Stimulated activated CD8-positive, alpha-beta memory T cell treated with anti-CD3 and anti-CD28 coated beads, Interleukin-2, amount 100 ng/mL, for 48 hours (primary cell): ENCODE measurements at places on chromosomes 16 and 17.

DNA sequence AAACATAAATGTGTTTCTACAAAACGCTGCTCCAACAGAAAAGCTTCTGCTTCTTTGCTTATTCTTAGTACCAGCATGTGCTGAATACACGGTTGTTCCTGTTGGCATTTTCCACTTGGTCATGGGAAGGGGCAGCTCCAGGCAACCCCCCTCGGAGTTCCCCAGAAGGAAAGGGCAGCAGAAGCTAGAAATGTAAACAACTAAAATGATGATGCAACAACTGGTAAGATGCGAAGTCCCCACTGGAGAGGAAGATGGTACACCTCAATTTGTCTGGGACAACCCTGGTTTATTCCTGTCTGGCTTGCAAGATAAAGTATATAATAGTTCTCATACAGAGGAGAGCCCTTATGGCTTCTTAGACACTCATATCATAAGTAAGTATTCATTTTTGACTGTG is 9.2 kb upstream of the CCL13 start:
- no peak for DNase-seq

- DNase-seq, result no peak
Observed at GRCh38 chr17:3896108-3896967, 3.5 kb upstream of the CAMKK1 start.

- no peak for DNase-seq
Observed at GRCh38 chr17:1137465-1137894, 42.3 kb downstream of the ABR start.

DNA sequence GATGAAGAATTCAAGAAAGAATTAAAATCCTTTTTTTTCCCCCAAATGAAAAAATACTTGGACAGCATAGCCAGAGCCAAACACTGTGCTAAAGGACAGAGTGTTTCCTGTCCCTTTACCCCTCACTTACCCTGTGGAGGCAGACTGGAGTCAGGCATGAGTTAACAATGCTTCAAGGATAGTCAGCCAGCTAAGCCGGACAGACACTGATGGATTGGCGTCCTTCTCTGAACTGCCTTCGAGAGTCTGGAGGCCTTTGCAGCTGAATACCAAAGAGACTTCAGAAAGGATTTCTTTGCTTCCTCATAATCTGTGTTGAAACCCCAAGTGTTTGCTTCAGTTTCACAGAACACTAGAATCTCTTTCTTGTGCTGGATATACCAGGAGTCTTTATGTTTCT is 4.6 kb downstream of the METTL9 start:
- DNase-seq, result no peak

- no peak for DNase-seq
Observed at GRCh38 chr17:77322514-77323412, 182.0 kb downstream of the SEC14L1 start.

DNA sequence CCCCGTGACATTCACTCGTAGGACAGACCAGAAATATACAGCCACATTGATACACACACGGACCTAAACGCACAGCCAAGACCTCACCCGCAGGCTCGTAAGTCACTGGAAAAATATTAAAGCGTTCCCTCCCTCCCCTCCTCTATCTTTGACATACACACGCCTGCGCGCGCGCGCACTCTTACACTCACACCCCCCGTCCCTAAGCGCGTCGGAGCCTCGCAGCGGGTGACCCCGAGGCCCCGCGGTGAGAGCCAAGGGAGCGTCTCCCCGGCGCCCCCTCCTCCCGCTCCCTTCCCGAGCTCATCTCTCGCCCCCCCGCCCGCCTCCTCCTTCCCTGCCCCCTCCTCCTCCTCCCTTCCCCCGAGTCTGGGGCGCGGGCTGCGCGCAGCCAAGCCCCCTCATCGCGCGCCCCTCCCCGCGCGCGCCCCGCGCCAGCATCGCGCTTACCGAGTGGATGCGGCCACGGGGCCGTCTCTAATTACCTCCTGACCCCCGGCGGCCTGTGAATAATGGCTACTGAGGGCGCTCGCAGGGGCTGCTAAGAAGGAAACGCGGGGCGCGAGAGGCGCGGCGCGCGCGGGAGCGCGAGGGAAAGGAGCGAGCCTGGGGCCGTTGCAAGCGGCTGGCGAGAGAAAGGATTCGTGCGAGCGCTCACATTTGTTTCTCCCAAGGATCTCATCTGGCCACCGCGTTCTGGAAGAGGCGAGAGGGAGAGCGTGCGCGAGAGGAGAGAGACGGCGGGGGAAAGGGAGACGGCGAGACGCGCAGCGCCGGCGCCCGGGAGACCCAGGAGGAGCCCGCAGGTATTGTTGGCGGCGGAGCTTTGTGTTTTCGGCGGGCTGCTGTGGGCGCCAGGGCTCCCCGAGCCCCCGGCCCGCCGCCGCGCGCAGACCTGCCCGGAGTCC is 42.4 kb downstream of the RAI1 start:
- no peak for DNase-seq

DNA sequence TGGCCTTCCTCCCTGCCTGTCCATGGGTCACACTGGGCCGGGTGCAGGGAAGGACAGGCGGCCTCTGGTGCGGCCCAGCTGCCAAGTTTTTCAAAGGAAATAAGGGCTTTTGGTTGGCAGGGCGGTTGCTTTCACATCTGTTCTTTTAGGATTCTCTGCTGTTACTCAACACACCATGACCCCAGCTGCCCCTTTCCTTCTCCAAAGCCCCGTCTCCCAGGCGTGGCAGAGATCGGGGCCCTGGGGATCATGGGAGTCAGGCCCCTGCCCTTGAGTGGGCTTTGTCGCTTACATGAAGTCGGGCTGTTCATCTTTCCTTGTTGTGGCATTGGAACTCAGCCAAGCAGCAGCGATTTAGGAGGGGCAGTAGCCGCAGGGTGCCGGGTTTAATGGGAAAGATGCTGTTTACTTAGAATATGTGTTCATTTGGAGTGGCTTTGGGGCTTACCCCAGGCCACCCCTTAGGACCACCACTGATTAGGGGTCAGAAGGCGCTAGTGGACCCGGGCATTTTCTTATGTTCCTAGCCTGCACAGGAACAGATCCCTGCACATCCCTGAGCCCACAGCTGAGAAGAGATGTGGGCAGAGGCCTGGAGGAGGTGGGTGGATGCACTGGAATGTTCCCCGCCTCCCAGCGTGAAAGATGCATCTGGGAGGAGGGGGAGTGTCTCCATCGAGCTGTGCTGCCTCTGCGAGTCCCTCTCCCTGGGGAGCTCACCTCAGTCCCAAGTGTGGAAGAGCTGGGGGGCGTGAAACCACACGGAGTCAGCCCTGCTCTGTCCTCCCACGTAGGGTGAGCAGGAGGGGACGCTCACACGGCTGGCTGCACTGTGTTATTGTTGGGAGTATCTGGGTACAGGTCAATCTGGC is 6.8 kb upstream of the ADCY7 start:
- no peak for DNase-seq

GRCh38 chr17:59825533-59826322 is 67.0 kb downstream of the TUBD1 start:
- no peak for DNase-seq

DNA sequence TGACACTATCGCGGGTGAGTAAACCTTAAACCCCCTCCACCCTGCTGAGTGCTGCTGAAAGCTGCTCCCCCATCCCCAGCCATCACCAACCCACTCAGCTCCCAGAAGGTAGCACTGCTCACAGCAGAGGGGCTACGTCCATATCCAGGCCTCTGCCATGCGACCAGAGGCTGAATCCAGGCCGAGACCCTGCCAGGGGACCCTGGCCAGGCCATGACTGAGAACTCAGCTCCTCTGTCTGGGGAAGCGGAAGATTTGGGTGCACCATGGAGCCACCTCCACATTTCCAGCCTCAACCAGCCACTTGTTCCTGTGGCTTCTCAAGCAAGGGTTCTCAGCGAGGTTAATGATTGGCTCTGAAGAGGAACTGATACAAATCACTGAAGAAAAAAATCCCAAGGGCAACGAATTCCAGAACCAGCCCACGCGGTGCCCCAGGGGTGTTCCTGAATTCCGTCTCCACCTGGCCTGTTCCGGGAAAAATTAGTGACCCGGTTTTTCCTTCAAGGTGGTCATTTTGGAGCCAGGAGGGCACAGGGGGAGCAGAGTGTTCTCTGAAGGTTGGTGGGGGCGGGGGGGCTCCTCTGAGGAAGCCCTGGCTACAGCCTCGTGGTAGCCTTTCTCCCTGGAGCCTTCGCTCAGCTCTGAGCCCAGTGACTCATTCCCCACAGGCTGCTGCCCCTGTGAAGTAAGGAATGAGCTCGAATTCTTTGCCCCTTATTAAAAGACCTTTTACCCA is 9.3 kb upstream of the SLC16A5 start:
- no peak for DNase-seq

DNA sequence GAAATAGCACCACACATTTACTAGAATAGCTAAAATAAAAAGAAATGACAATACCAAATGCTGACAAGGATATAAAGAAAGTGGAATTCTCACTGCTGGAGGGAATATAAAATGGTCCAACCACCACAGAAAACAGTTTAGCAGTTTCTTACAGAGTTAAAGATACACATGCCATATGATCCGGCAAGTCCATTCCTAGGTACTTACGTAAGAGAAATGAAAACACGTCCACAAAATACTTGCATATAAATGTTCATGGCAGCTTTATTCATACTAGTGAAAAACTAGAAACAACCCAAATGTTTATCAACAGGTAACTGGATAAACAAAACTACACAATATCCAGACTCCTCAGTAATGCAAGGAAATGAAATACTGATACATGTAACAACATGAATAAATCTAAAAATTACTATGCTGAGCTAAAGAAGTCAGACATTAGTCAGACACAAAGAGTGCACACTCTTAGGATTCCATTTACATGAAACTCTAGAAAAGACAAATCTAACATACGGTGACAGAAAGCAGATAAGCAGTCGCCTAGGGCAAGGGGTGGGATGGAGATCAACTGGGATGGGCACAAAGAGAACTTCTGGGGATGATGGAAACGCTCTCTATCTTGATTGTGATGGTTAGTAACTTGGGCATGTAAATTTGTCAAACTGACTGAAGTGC is 76.4 kb downstream of the SMG6 start:
- DNase-seq, result no peak

- no peak for DNase-seq
Observed at GRCh38 chr17:82687375-82687861, 11.1 kb downstream of the RAB40B start.

GRCh38 chr17:78242024-78242742 is 10.8 kb downstream of the TMEM235 start:
- DNase-seq, result no peak

DNA sequence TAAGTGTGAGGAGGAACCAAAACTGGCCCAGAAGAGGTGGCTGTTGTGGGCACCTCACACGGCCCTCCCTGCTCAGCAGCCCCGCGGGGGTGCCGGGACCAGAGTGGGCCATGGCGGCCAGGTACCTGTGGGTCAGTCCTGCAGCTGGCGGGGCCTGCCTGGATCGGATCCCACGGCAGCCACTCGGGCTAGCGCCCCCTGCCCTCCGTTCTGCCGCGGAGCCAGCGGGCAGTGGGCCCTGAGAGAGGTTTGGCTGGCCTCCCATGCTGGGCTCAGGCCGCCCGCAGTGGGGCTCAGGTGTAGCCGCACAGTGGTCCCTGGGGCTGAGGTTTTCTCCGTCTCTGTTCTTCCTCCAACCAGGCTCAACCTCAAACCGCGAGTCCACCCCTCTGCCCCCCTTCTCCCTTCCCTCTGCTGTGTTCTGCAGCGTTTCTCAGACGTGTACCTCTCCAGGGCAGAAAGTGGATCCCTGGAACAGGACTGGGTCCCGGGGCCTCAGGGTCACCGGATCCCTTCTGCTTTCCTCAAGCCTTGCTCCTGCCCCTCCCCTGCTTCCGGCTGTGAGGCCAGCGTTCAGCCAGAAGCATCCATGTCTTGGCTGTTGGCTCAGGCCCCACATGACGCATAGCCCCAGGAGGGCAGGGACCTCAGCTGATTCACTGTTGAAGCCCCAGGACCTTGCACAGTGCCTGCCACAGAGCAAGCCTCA is 28.6 kb upstream of the ITGA3 start:
- DNase-seq, result no peak

GRCh38 chr16:15055141-15056053 is 477 bp downstream of the NTAN1 start:
- DNase-seq, result peak; percentile 46

DNA sequence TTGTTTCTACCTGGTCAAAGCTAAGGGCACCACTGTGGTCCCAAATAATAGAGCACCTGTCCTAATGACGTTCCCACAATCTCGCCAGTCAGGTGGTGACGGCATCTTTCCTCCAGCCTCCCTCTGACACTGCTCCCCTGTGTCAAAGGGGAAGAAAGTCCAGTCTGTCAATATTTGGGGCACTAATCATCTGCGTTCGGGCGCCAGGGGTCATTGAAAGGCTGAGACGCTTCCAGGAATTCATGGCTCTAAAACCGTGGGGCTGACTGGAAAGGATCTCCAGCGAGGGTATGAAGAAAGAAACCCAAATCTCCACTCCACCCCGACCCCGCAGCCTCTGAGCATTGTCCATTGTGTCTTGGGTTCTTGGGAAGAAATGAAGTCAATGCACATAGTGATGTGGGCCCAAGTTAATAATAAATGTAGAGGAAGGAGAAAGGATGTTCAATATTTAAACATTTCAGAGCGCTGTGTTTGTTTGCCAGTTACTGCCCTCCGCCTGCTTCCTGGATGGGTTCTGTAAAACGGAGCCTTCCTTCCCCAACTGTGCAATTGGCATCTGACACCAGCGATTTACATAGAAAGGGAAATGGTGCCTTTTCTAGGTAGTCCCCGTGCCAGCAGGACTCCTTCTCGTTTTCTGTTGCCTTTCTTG is 103.2 kb downstream of the SOCS1 start:
- DNase-seq, result no peak

DNA sequence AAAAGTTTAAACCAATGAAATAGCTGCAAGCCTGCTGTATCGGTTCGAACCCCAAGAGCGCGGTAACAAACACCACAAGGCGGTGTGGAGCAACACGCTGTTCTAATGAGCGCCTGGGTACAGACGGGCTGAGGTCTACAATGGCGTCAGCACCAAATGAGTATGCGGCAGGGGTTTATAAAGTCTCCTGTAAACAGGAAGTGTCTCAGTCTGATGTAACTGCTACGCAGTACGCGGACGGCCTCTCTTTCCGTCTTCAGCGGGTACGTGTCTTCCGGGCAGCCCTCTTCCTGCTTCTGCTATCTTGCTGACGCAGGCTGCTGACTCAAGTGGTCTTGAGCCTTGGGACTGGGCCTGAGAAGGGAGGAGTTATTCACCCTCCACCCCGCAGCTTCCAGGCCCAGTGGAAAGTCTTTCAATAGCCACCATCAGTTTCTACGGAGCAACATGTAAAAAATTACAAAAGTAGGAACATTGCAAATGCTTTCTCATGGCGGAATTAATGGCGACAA is 40.5 kb upstream of the KCNJ2 start:
- no peak for DNase-seq

GRCh38 chr17:37385474-37385990 is 9.7 kb downstream of the C17orf78 start:
- DNase-seq, result no peak

DNA sequence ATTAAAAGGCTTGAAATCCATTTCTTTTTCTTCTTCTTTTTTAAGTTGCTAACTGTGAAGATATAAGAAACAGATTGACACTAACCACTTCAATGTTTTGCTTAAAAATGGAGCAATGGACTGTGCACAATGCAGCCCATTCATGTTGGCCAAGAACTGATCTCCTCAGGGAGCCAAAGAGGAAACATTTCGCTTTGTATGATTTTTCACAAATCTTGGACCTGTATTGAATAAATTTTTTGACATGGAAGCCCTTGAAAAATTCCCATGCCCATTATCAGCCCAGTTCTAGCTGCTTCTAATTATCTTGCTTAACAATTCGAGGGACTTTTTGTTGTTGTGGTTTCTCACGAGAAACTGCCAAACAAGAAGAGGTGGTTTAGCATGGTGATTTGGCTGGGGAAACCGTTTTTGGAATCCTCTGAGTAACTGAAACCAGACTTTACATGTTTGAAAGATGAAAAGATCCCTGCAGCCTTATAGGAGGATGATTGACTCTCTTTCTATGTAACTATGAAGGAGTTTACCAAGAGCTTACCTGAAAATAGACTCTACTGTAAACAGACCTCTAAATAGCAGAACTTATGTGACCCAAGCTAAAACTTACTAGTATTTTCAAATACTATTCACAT is 1389.4 kb upstream of the GOT2 start:
- no peak for DNase-seq
